ENCODE measurements at places on chromosomes 2 and 18.

GRCh38 chr2:148876202-148876594 lies 1.2 kb downstream of the KIF5C start:
- DNase-seq, result peak; percentile 83

DNA sequence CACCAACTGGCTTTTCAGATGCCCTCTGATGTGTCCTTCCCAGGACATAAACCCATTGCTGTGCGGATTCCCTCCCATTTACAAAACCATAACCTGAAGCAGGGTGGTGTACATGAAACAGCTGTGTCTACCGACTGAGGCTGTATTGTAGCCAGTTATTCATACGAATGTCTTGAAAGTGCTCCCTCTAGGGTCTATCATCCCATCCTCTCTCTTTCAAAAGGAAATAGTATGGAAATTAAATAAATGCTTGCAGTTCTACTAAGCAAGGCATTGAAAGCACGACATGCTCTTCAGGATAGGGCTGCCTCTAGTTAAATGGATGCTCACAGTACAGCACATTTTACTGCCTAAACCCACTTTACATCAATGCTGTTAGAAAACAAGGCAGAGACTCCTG lies 112.2 kb upstream of the PXDN start:
- no peak for DNase-seq

GRCh38 chr18:12721495-12722275 lies 18.8 kb downstream of the PSMG2 start:
- no peak for DNase-seq

DNA sequence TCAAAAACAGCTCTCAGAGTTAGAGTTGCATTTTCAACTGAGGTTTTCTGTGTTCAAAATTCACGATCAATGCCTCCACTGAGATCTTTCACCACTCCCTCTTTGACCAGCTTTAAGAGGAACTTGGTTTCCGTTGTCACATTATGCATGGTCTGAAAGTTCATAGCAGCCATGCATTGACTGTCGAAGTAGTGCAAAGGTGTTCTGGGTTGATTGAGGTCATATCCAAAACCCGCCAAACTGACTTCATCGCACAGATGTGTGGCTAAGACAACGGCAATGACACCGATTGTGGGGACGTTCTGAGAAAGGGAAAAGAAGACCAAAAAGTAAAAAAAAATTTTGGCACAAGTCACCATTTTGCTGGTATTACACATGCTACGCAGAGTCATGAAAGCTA lies 48.7 kb downstream of the ST3GAL5 start:
- no peak for DNase-seq

DNA sequence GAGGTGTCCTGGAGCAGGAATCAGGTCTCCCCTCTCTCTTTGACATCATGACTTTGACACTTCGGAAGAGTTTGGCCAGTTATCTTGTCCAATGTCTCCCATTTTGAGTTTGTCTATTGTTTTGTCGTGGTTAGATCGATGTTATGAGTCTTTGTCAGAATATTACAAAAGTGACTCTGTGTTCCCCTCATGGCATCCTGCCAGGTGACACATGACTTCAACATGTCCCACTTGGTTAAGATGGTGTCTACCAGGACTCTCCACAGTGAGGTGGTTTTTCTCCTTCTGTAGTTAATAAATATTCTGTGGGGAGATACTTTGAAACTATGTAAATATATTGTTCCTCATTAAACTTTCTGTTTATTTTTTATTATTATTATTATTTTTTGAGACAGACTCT lies 76.6 kb upstream of the BZW1 start:
- DNase-seq, result no peak

DNA sequence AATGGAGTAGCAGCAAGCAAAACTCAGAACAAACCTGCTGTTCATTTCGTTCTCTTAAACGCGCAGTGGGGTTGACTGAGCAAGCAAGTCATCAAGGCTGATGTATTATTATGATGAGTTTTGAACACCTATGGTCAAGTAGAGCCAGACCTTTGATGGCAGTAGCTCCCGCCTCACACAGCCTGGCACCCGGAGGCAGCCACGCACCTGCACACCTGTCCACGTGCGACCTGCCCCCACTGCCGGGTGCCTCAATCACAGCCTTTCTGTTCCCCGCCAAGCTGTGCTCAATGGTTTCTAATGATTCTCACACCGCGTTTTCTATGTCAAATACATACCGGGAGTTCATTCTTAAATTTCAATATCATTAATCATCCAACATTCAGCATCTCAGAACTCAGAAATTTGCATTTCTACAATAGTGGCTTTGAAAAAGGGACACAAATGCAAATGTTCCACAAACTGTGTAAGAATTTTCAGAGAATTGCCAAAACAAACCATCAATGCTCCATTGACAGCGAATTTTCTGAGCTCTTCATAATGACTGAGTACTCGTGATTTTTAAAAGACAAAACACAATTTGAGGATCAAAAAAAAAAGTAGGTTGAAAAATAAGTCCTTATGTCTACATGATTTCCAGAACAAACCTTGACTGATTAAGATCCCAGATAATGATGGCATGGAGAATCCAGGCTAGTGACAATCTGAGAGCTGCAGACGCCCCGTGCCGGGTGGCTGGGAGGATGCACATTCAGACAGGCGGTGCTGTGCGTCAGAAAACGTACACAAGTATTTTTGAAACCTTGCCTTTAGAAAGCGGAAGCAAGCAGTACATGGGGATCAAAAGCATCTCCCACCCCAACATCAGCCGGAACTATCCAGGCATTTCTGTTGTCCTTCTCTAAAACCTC lies 56.6 kb downstream of the HDAC4 start:
- DNase-seq, result no peak

GRCh38 chr2:137300987-137301386 lies 535.6 kb downstream of the THSD7B start:
- no peak for DNase-seq

DNA sequence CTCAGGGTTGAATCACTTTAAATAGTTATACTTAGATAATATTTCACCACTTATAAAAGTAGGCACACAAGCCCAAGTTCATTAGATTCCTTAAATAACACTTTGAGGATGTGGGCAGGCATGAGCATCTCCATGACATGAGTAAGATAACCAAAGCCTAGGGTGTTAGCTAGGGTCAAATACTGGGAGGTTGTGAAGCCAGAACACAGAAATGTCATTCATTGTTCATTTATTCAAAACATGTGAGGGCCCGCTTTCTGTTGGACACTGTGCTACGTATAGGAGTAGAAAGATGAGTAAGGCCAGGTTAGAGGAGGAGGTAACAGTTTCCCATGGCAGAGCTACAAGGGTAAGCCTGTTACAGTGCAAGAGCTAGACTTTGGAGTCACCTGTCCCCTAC lies 93.5 kb upstream of the NEDD4L start:
- DNase-seq, result no peak

- DNase-seq, result no peak
Measured at GRCh38 chr2:147297820-147298219, 547.0 kb upstream of the ACVR2A start.

- DNase-seq, result no peak
Measured at GRCh38 chr18:67001052-67001451, 397.2 kb upstream of the CDH19 start.

- DNase-seq, result no peak
Measured at GRCh38 chr2:32712870-32713269, 85.0 kb downstream of the TTC27 start.

GRCh38 chr2:207088276-207088675 lies 77.5 kb downstream of the KLF7 start:
- no peak for DNase-seq

DNA sequence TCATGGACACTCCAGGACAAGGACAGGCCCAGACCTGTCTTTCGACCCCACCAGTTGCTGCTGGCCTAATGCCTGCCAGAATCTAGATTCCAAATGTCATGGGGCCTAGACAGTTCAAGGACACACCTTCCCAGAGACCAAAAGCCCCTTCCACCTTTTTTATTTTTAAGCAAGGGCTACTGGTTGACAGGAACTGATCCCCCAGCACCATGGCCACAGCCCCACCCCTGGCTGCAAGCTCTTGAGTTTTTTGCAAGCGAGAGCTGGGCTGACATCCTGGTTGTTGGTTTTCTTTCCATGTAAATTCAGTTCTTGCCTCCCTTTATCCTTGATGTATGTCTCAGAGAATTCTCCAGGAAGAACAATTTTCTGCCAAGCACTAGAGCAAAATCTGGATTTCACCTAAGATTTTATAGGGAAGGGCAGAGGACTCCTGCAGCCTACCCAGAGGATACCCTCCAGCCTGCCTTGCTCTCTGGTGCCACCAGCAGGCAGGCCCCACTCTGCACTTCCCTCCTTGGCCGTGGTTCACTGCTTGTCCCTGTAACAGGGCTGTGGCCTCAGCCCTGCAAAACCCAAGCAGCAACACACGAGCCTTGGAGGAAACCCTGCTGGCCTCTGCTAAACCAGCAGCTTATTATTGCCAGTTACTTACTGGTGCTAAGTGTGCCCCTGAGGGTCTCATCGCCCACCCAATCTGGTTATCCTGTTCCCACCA lies 97.7 kb downstream of the TWIST2 start:
- peak; percentile 79 for DNase-seq

DNA sequence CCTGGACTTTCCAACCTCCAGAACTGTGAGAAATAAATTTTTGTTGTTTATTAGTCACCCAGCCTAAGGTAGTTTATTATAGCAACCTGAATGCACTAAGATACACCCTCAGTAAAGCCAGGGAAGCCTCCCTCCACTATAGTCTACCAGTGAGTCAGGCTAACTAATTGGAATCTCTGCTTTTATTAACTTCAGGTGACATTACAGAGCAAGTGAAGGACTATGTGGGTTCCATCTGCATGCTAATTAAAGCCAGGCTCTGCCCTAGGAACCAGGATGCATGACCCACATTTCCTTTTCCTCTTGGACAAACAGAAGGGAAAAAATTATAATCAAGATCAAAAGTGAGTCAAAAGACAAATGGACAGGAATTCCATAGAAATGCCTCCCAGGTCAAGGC lies 56.1 kb downstream of the ZC3H8 start:
- DNase-seq, result no peak

GRCh38 chr2:42404676-42405075 lies 43.7 kb upstream of the COX7A2L start:
- DNase-seq, result no peak

DNA sequence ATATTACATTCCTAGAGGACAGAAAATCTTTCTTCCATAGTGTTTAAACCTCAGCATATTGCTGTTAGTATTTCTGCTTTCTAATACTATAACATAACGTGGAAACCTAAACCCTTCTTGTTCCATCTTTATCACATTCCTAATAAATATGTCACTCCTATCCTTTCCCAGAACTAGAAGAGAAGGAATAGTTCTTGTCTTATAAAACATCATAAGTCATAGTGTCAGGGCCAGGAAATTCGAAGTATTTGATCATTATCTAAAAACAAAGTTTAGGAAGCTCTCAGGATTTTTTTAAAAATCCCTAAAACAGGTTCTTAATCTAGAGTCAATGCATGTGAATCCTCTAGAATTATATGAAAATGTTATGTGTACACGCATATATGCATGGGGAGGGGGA lies 2.0 kb downstream of the NHEJ1 start:
- DNase-seq, result no peak

DNA sequence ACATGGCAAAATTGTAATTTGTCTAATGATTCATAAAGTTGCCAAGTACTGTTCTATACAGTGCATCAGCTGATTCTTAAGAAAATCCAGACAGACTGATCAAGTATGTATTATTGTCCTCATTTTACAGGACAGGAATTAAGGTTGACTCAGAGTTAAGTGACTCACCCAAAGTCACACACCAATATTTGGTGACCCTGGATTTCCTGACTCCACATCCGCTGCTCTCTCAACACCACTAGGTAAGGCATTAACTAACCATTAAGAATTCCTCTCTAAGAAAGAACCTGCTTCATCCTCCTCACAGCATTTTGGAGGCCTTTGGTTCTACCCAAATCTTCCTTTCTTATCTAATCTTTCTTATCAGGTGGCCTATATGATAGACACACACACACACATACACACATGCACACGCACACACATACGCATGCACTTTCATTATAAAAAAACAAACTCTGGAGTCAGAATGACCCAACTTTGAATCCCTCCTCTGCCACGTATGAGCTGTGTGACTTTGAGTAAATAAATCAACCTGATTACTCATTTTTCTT lies 150.8 kb downstream of the ANKRD44 start:
- DNase-seq, result no peak

- no peak for DNase-seq
Measured at GRCh38 chr2:227632827-227633226, 15.5 kb downstream of the SCYGR4 start.

DNA sequence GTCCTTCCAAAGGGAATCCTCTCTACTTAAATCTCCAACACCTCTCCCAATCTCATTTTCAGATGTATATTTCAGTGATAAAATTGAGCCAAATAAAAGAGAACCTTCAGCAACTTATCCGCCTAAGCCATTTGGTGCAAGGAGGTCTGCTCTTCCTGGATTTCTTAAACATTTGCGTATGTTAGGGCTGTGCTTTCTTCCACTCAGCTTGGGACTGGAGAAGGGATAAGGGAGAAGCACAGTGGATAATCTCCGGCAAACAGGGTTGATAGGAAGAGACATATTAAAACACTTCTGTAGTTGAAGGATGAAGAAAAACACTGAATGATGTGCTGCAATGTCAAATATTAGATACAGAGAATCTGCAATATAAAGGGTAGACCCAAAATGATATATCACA lies 796.2 kb downstream of the KCNJ3 start:
- DNase-seq, result no peak

DNA sequence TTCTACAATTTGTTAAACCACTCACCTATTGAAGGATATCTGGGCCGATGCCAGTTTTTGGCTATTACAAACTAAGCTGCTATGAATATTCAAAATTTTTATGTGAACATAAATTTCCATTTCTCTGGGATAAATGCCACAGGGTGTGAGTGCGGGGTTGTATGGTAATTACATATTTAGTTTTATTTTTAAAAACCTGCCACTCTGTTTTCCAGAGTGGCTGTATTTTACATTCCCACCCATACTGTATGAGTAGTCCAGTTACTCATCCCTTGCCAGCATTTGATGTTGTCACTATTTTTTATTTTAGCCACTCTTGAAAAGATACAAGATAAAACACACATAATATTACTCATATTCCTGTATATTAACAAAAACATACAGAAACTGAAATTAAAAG lies 22.9 kb downstream of the GRP start:
- no peak for DNase-seq

DNA sequence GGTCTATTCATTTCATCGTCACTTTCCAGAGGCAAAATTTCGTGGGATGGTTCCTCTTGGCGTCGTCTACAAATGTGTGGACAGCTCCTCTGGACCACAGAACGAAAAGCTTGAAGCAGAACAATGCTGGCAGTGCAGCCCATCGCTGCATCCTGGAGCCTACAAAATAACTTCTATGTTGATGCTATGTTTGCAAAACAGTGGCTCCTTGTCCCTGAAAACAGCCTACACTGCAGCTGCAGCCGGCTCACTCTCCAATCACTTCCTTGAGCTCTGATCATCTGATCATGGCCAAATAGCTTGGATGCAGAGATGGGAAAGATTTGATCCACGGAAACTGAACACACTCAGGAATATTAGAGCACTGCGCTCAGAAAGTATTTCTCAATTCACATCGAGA lies 60.0 kb downstream of the DOCK10 start:
- no peak for DNase-seq

DNA sequence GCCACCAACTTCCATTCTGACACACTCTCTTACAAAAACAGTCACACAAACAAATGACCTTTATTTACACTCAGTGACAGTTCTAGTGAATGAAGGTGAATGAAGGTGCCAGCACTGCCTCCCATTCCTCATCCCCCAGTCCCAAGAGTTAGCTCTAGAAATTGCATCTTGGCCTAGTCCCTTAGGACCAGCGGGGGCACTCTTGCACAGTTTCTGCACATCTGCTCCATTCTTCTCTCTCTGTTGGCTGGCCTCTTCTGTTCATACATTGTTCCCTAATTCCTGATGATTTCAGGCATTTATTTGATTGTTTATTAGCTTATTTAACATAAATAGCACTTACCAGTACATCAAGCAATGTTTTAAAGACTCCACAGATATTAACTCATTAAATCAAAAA lies 30.9 kb downstream of the GAREM1 start:
- no peak for DNase-seq

Measured in ecto neural progenitor cell (in vitro differentiated cells).